ENCODE measurements at places on chromosomes 12 and 14.

GRCh38 chr12:88922816-88923215 lies 342.5 kb upstream of the KITLG start:
- no peak for DNase-seq

GRCh38 chr14:83478741-83479140 lies 1945.1 kb upstream of the SEL1L start:
- no peak for DNase-seq

DNA sequence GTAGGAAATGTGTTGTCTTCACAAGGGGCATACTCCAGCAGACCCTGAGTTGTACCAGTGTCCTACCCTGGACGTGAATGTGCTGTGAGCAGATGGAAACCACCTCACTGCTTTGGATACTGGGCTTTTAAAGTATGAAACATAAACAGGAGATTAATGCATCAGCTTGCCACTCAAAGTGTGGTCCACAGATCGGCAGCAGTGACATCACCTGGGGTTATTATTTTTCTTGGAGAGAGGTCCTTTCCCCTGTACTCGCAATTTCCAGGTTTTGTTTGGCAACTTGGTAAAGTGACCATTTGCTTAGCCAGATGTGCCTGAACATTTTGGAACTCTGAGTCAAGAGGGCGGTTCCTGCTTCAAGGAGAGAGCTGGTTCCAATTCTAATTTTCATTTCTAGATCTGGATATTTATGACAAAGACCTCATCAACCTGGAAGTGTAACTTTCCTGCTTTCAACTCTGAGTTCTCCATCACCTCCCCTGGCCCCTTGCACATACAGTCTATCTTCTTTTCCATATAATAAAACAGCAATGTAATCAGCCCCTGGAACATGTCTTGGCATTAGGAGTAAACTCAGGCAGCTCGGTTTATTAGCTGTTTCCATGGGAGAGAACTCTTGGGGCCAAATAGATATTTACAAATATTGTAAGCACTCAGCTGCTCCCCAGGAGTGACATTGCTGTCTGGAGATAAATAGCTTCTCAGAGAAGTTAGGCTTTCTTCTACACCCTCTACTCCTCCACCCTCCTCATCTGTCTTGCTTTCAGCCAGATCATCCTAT lies 237.0 kb upstream of the TBX3 start:
- DNase-seq = no peak

GRCh38 chr12:14885718-14886221 lies at the start of gene MGP:
MGP (minus strand) TSS chr12:14885854; CDS start chr12:14885791, 63 bp downstream.
- DNase-seq = no peak

- DNase-seq = no peak
Measured at GRCh38 chr12:42779186-42779859, 189.8 kb upstream of the PRICKLE1 start.

GRCh38 chr14:71482671-71483070 lies 449.6 kb upstream of the RGS6 start:
- no peak for DNase-seq

- DNase-seq = no peak
Measured at GRCh38 chr14:90274019-90274418, 17.7 kb downstream of the PSMC1 start.

DNA sequence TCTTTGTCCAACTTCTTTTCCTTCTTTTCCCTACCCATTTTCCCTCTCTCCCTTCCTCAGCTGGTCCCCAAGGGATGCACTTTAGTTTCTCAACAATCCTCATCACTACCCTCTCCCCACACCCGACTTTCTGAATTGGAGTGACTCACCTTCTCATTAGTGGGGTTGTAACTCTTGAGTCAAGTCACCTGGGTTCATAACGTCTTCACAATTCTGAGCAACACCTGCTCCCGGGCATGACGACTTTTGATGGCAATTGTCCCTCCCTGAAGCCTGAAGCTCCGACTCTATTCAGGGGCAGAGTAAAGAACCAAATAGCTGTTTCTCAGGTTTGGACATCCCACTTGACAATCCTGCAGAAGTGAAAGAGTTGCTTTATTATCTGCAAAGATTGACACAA lies 82.7 kb upstream of the OTX2 start:
- no peak for DNase-seq

DNA sequence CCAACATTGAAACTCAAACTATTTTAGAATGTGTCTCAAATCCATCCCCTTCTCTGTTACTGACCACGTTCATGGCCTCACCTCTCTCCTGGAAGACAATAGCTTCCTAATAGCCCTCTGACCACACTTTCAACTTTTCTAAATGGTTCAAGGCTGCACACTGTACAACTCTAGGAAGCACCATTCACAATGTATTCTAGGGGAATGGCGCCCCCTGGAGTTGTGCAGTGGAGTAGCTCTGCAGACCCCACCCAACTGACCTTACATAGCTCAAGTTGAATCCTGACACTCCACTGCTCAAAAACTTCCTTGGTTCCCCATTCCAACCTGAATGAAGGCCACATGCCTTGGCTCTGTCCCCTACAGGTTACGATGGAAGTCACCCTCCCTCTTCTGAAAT lies 77.6 kb downstream of the GAS2L3 start:
- DNase-seq = no peak

DNA sequence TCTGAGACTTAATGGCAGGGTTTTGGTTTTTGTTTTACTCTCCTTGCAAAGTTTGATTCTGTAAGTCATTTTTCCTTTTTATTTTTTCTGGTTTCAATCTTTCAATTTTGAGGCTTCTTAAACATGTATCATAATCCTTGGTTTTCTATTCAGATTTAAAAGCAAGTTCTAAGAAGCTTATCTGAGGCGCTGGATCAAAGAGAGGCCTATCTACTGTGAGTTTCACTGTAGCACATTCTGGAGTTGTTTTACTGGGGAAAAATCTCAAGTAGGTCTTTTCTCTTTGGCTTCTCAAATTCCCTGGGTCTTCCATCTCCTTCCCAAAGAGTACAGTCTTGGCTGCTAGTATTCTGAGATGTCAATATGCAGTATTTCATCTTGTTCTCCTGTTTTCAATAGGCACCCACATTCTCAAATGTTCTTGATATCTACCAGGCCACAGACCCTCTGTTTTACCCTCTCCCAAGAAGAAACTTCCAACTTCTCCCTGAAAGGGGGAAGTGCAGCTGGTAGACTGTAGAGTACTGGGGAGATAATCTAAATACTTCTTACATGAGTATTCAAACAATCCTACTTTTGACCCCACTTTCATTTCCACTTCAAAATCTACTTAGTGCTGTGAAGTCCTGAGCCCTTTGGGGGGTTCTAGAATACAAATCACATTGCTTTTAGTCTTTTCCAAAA lies 10.9 kb upstream of the CATSPERB start:
- no peak for DNase-seq

DNA sequence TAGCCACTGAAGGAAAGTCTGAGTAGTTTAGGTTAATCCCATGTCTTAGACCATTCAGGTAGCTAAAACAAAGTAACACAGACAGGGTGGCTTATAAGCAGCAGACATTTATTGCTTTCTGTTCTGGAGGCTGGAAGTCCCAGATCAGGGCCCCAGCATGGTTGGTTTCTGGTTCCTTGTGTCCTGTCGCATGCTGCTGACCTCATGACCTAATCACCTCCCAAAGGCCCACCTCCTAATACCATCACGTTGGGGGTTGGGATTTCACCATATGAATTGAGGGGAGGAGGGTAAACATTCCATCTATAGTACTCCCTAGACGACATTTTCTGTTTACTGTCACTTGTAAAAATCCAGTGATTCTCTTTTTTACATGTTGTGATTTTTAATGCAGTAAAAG lies 148.6 kb downstream of the FBXL14 start:
- no peak for DNase-seq

- DNase-seq = no peak
Measured at GRCh38 chr12:94025756-94026155, 122.6 kb upstream of the PLXNC1 start.

DNA sequence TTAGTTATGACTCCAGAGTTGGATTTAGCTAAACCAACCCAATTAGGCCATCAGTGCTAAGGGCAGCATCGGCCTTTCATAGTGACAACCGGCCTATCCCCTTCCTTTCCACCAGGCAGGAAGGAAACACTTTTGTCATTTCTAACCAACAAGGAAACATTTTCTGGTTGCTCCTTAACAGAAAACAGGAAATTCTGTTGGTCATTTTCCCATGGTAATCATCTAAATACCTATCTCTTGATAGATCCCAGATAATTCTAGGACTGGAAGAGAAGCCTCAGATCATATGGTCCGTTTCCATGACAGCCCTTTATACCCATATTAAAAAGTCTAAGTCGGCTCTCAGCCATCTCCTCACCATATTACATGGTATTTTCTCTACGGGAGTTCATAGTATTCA lies 79.2 kb upstream of the USP44 start:
- no peak for DNase-seq

- DNase-seq = no peak
Measured at GRCh38 chr12:46152456-46152855, 116.4 kb downstream of the SLC38A1 start.

GRCh38 chr12:14850929-14851663 lies 7.8 kb upstream of the ART4 start:
- DNase-seq = no peak

DNA sequence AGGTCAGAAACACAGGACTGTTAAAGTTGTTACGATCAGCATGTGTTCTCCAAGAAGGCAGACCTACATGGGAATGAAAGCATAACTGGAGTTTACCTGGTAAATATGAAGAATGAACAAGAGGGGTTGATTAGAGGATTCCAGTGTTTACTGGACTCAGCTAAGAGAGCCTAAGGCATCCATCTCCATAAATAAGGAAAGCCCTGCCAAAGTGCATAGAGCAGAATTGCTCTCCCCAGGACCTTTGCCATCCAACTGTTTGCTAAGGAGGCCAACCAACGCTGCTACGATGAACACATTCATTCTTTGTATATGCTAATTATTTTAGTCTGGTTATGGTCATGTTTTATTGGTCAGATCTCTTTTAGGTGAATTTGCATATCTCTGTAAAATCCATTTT lies 17.1 kb upstream of the PAWR start:
- DNase-seq = no peak

GRCh38 chr14:63406333-63406732 lies 87.6 kb upstream of the GPHB5 start:
- DNase-seq = no peak

- DNase-seq = no peak
Measured at GRCh38 chr14:54816450-54816849, 86.2 kb downstream of the GCH1 start.

DNA sequence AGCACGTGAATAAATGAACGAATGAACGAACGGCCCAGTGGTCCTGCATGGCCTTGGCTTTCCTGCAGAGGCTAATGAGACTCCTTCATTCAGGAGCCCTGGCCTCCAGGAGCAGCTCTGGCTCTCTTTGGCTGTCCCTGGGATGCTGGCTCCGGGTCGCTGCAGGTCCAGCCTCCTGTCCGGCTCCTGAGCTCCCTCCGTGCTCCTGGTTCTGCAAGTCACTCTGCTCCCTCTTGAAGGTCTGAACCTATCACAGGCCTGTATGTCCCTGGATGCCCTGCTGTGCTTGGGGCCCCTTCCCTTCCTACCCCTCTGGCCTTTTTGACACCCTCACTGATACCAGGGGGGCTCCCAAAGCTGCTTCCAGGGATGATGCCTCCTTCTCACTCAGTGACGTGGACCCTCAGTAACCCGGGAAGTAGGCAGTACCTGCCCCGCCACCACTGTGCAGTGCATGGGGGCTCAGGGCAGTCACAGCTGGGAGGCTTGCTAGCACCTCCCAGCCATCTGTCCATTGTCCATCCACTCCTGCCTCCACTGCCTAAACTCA lies 133.7 kb upstream of the C14orf180 start:
- no peak for DNase-seq

- DNase-seq = no peak
Measured at GRCh38 chr14:23186913-23187654, 3.6 kb upstream of the SLC7A8 start.

GRCh38 chr14:104385531-104386101 lies 193.9 kb upstream of the C14orf180 start:
- DNase-seq = no peak

DNA sequence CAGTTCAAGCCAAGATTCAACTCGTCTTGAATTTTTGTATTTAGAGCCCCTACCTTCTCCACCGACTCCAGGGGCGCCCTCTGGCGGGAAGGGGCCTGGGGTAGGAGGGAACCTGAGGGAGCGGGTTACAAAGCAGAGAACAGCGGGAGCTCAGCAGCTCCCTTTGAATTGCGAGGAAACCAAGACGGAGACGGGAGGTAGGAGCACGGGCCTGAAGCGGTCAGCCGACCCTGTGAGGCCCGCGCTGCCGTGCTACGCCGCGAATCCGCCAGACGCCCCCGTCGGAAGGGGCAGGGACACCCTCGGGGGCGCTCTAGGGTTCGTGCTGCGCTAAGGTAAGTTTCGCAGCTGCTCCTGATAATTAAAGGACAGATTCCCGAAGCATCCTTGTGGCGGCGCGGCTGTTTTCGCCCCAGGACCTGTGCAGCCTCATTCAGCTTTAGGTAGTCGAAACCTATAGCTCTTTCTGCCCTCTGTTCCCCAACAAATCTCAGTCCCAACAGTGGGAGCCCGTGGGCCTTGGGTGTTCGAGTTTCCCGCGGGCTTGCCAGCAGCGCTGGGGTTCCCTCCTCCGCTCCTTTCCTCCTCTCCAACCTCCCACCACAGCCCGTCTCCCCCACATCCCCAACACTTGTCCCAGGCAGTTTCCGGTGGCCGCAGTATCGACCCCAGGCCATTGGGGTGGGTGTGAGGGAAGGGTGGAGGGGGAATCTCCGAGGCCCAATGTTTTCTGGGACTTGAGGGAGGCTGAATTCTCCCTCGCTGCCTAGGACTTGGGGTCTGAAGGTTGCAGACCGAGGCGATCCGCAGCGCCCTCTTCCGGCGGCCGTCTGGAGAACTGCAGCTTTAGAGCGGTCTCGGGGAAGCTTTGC lies 5.1 kb upstream of the NKX2-1 start:
- DNase-seq = no peak

- DNase-seq = no peak
Measured at GRCh38 chr14:55752580-55753390, 172.8 kb downstream of the KTN1 start.

GRCh38 chr14:24659916-24660570 lies 26.1 kb upstream of the GZMB start:
- no peak for DNase-seq

- DNase-seq = no peak
Measured at GRCh38 chr14:67436006-67436866, 24.3 kb upstream of the PLEK2 start.

- no peak for DNase-seq
Measured at GRCh38 chr12:19411234-19412204, 27.8 kb upstream of the AEBP2 start.

DNA sequence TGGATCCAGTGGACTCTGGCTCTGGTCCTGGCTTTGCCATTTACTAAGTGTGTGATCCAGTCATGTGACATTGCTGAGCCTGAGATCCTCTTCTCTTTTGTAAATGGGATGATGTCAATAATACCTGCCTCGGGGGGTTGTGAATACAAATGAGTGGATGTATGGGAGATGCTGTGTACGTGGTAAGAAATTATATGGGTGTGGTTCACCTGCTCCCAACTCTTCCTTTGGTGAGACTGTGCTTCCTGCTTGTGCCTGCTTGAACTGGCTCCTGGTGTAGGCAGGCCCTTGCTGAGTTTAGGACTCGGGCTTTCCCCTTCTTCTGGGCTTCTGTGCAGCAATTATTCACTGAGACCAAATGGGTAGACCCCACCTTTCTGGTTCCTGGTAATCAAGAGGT lies 189.5 kb upstream of the FRMD6 start:
- DNase-seq = no peak

GRCh38 chr14:103031956-103032355 lies 25.4 kb downstream of the CDC42BPB start:
- DNase-seq = no peak

GRCh38 chr12:34186492-34186891 lies 164.2 kb downstream of the ALG10 start:
- DNase-seq = no peak
